Left ventricle myocardium superior (tissue), 1 donor: ENCODE measurements at places on chromosomes 3 and 15. TPM values are rescaled to one million over a fixed set of nuclear protein-coding genes. Genes with fewer than 3 reads are reported as not detected.

AP3S2 gene
- total RNA-seq, result 46.6 TPM

CHRFAM7A gene
- 1.3 TPM for total RNA-seq

TMEM212 gene
- total RNA-seq, result not detected

ALPK3 gene
- 118 TPM for total RNA-seq

PLS1 gene
- 1.8 TPM for total RNA-seq

RTP3 gene
- not detected for total RNA-seq

CD80 gene
- not detected for total RNA-seq

SYNPR gene
- total RNA-seq, result not detected

SLC27A2 gene
- total RNA-seq, result not detected

PFN2 gene
- total RNA-seq, result 71.8 TPM

DNA sequence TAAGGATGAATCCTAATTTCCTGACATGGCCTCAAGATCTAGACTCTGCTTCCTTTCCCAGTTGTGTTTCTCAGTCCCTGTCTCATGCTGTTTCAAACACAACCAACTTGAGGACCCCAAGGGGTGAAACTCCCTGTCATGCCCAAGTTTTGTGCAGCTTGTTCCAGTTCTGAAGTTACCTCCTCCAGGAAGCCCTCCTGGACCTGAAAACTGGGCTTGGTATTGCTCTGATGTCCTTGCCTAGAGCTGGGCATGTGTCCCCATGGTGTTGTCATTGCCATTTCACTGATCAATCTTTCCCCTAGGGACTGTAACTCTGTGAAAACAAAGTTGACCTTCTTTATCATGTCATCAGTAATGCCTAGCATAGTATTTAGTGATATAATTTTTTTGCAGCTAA, 6.1 kb upstream of the LMOD3 start:
- no peak for DNase-seq

DNA sequence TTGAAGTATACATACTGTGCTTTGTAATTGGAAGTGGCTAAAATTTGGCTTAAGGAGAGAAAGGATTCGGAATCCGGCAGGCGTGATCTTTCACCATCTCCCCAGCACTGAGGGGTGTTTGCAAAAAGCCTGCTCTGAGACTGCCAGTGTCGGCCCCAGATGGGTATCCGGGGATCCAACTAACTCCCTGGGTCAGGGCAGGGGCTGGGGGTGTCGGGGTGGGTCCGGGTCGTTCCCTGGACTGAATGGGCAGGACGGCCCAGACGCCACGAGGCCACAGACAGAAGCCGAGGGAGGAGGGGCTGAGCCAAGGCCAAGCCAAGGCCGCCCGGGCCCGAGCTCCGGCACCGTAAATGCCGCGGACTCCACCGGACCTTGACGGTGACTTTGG, 349 bp downstream of the PPIB start:
- no peak for DNase-seq

DNA sequence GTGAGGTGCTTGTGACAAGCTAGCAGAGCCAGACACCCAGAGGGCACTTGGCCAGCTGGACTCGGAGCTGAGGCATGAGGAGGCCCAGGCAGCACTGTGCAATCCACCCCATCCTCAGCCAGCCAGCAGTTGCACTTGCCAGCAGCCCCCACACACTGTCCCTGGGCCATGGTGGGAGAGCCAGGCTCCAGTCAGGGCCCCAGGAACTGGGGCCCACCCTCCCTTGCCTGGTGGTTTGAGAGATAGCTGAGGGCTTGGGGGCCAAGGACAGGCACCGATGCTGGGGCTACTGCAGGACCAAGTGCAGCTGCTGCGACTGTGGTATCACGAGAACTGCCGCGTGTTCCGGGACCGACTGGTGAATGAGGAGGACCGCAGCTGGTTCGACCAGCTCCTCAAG, 63.5 kb downstream of the DNAH1 start:
- no peak for DNase-seq

- DNase-seq, result no peak
Measured at GRCh38 chr3:156668073-156668763, 6.2 kb upstream of the TIPARP start.

- DNase-seq, result no peak
Measured at GRCh38 chr15:94174399-94174802, 57.0 kb upstream of the MCTP2 start.

DNA sequence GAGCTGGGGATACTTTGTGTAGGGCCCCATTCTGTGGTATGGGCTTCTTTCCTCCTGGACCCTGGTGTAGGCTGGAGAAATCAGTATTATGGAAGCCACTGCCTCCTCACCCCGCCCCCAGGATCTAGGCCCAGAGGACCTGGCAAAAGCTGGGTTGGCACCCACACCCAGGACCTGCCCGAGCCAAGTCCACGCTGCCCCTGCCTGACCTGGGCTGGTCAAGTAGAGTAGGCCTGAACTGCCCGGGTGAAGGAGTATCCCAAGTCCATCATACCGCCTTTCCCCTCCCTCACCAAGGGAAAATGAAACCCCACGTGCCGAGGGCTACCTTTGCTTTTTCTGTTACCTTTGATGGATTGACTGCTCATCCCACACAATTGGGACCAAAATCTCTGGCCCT, 37.7 kb upstream of the TRAK1 start:
- peak; percentile 76 for DNase-seq

DNA sequence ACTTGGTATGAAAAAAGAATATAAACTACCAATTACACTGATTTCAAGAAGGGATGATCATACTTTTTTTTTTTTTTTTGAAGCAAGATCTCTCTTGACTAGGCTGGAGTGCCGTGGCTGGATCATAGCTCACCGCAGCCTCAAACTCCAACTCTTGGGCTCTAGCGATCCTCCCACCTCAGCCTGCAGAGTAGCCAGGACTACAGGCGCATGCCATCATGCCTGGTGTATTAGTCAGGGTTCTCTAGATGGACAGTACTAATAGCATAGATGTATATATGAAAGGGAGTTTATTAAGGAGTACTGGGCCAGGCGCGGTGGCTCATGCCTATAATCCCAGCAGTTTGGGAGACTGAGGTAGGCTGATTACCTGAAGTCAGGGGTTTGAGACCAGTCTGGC, 11.5 kb upstream of the SEC11A start:
- no peak for DNase-seq

GRCh38 chr3:170631755-170632488, 46.0 kb upstream of the SLC7A14 start:
- DNase-seq, result no peak

- DNase-seq, result no peak
Measured at GRCh38 chr15:49225572-49226281, 55.7 kb downstream of the GALK2 start.

GRCh38 chr15:28904003-28904402, 18.2 kb downstream of the APBA2 start:
- DNase-seq, result no peak

- no peak for DNase-seq
Measured at GRCh38 chr15:52667597-52667996, 11.6 kb downstream of the ATOSA start.

- no peak for DNase-seq
Measured at GRCh38 chr3:128945878-128946175, 48.0 kb downstream of the CFAP92 start.

DNA sequence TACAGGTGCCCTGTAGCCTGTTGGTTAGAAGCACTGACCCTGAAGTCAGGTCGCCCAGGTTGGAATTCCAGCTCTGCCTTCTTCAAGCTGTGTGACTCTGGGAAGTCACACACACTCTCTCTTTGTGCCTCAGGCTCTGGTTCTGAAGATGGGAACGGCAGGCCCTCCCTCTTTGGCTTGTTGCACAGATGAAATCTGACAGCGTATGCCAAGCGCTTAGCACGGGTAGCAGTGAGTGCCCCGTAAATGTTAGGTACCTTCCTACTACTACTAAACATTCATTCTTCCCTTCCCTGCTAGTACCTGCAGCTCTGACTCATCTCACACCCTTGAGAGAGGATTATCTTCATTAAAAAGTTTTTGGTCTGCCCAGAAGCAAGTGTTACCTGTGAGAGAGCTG, 139.0 kb downstream of the PGPEP1L start:
- DNase-seq, result no peak

DNA sequence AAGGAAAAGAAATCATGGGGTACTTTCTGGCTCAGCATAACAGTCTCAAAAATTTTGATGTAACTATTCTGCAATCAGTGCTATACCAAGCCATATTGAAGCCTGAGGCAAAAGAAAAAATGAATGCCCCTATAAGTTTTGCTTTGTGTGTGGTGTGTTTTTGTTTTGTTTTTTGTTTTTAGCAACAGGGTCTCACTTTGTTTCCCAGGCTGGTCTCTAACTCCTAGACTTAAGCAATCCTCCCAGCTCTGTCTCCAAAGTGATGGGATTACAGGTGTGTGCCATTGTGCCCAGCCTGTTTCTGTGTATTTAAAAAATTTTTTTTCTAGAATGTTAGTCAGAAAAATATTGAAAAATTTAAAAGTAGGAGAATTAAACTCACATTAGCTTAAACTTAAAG, 93.2 kb downstream of the ZNF280D start:
- DNase-seq, result no peak

DNA sequence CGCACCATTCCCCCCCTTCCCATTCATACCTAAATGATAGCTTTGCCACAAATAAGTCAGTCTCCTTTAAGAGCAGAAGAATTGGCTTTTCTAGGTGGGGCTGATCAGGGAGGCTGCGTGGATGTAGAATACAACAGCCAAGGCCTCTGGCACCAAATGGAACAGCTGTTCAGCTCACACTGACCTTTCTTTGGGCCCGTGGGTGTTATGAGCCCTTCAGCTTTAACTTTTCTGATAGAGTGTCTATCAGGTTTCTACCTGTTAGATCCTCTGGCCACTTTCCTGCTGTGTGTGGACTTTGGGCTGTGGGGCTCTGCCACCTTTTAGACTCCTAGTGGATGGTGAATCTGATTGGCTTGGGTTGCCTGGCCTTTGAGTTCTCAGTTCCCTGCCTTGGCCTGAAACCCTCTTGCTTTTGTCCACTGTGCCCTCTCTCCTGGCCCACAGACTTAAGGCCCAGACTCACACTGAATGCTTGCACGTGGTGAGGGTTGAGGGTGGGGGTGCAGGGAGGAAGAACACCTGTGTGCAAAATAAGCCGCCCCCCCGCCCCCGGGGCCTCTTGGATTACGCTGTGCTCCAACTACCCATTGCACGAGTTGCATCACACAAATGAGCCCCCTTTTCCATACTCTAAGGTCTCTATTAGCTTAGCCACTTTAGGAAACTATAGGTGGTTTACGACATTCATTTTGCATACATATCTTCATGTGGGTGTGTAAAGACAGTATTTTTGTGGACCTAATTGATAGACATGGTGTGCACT, 1.3 kb upstream of the RFX7 start:
- peak; percentile 29 for DNase-seq

DNA sequence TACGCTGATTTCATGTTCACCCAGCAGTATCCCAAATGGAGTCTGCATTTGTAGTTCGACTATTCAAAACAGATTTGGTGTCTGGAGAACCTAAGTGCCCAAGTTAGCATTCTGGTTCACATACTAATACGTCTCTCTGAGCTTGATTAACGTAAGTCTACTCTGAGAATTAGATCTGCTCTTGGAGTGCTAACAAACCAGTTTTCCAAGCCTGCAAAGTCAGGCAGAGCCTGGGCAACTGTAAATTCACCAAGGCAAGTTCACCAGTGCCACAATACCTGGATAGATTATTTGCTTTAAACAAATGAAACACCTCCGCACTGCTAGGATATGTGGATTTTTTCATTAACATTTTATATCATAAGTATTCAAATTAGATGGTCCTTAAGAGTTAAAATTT, 912.6 kb downstream of the ROBO1 start:
- no peak for DNase-seq

DNA sequence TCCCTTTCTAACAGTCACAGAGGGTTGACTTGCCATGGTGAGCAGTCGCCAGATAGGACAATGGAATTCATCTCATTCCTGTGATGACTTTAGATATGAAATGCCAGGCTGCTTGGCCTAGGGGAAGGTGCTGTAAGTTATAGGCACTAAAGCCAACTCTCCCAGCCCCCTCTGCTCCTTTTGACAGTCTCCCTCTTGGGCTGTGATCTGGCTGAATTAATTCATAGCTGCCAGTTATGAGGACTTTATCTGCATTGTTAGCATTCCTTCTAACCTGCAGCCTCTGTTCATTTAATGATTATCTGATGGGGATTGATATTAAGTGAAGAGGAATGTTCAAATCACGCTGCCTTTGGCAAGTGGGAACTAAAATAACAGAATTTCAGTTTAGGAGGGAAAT, 427.1 kb upstream of the RASGRP1 start:
- no peak for DNase-seq

GRCh38 chr15:63892794-63893441, 59.2 kb upstream of the HERC1 start:
- DNase-seq, result no peak

- no peak for DNase-seq
Measured at GRCh38 chr15:42547918-42548248, 710 bp downstream of the LRRC57 start.

DNA sequence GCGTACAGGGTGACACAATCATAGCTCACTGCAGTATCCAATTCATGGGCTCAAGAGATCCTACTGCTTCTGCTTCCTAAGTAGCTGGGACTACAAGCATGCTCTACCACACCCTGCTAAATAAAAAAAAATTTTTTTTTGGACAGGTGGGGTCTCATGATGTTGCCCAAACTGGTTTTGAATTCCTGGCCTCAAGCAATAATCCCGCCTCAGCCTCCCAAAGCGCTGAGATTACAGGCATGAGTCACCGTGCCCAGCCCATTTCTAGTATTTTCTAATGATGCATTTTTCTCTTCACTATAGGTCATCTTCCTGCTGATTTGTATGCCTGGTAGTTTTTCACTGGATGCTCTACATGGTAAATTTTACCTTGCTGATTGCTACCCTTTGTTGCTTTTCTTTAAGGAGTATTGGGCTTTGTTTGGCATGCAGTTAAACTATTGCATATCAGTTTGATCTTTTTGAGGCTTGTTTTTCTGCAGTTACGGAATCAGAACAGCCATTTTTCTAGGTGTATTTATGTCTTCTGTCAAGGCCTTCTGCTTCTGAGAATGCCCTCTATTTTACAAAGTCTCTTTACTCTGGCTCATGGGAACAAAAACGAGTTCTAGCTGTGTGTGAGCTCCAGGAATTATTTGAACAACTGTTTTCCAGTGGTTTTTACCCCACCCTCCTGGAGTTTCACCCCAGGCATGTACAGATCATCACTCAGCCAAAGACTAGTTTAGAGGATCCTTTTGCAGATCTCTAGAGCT, 14.2 kb upstream of the NPTN start:
- no peak for DNase-seq

GRCh38 chr3:170154569-170155143, 26.9 kb downstream of the PHC3 start:
- DNase-seq, result no peak

DNA sequence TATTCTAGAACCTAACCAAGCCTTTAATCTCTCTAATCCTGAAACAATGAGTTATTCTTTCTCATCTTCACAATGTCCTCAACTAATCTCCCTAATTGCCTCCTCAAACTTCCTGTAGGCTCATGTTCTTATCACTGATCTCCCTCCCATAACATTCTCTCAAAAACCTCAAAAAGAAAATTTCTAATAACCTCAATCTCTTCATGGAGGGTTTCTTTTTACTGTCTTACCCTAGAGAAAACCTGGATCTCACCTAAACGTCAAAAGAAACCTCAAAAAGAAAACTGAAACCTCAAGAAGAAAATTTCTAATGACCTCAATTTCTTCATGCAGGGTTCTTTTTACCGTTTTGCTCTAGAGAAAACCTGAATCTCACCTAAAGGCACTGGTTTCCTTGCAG, 150.2 kb downstream of the GSK3B start:
- DNase-seq, result no peak
